ENCODE measurements at places on chromosomes 1 and 21. TPM values are rescaled to one million over a fixed set of nuclear protein-coding genes. Genes with fewer than 3 reads are reported as not detected.

DNA sequence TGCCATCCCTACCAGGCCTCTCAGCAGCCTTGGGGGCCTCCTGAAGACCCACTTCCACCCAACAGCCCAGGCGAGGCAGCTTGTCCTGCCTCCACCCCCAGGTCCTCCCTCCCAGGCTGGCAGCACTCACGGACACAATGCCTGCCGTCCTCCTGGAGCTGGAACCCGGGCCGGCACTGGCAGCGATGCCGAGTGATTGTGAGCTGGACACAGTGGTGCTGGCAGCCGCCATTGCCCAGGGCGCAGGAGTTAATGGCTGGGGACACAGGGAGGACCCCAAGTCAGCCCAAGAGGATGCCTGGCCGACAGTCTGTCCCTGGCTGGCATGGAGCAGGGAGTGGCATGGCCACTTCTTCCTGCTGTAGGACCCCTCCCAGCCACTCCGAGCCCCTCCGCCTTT lies 60.8 kb downstream of the ARHGEF16 start:
- H3K36me3 ChIP-seq = no peaks in the 10 kb centered on the region
- no peaks in the 10 kb centered on the region for H3K27me3 ChIP-seq
- no peak overlapping the region for H3K27ac ChIP-seq
- no peak overlapping the region for H3K4me3 ChIP-seq
- no peaks in the 10 kb centered on the region for H3K4me1 ChIP-seq

GRCh38 chr1:37177230-37177864 lies 143.0 kb upstream of the GRIK3 start:
- no peak for DNase-seq
- H3K36me3 ChIP-seq = no peaks in the 10 kb centered on the region
- H3K4me3 ChIP-seq = no peak overlapping the region
- no peaks in the 10 kb centered on the region for H3K27me3 ChIP-seq
- no peaks in the 10 kb centered on the region for H3K4me1 ChIP-seq

AXDND1 gene
- 0.17 TPM for total RNA-seq

GRCh38 chr1:54331091-54331772 lies 75.0 kb downstream of the SSBP3 start:
- H3K4me1 ChIP-seq = peaks cover 46% of the 10 kb centered on the region
- peak; percentile 44 for DNase-seq
- H3K4me3 ChIP-seq = no peak overlapping the region
- no peak overlapping the region for H3K27ac ChIP-seq
- no peaks in the 10 kb centered on the region for H3K27me3 ChIP-seq

GRCh38 chr1:29269382-29269781 lies 33.1 kb downstream of the PTPRU start:
- H3K36me3 ChIP-seq = no peaks in the 10 kb centered on the region
- H3K4me3 ChIP-seq = no peak overlapping the region
- H3K4me1 ChIP-seq = peaks cover 2% of the 10 kb centered on the region
- no peak for DNase-seq

CLCNKB gene
- total RNA-seq = under 0.01 TPM

DNA sequence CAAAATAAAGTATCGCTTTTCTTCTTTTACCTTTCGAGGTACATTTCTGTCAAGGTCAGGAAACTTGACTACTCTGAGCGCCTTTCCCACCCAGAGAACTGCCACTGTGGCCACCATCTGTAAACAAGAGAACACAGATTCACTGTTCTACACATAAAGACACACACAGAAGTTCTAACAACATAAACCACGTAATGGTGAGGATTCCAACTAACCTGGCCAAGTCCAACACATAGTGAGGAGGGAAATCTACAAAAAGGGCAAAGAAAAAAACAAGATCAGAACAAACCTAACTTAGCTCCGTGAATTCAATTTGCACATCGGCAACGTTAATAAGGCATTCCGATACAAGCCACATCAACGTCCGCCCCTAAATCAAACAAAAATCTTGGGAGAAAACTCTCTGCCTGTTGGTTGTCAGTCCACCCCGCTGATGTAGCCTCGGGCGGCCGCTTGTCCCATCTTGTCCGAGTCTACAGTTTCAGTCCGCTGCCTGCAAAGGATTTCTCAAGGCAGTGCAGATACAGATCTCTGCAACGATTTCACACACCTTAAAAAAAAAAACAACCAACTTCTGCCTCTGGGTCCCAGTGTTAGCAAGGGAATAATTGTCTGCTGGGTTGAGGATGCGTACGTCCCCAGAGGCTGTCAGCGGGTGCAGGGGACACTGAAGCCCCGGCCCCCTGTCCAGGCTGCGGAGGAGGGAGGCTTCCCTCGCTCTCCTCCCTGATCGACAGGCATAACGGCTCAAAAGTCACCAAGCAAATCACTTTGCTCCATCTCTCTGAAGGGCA lies 1.0 kb downstream of the SLC35D1 start:
- no peaks in the 10 kb centered on the region for H3K36me3 ChIP-seq
- DNase-seq = peak; percentile 54
- H3K4me3 ChIP-seq = peak overlapping the region; percentile 97
- no peaks in the 10 kb centered on the region for H3K4me1 ChIP-seq
- no peaks in the 10 kb centered on the region for H3K27me3 ChIP-seq

TFF1 gene
- not detected for total RNA-seq

- DNase-seq = no peak
- H3K27ac ChIP-seq = no peak overlapping the region
- no peaks in the 10 kb centered on the region for H3K36me3 ChIP-seq
- no peaks in the 10 kb centered on the region for H3K27me3 ChIP-seq
- H3K4me3 ChIP-seq = no peak overlapping the region
Observed at GRCh38 chr1:190119683-190120082, 358.0 kb downstream of the BRINP3 start.

C1QB gene
- total RNA-seq = not detected

GRCh38 chr1:245475961-245476516 lies 321.3 kb downstream of the KIF26B start:
- H3K4me3 ChIP-seq = no peak overlapping the region
- H3K27ac ChIP-seq = no peak overlapping the region
- no peaks in the 10 kb centered on the region for H3K27me3 ChIP-seq
- H3K36me3 ChIP-seq = no peaks in the 10 kb centered on the region
- DNase-seq = peak; percentile 51

SLFNL1 gene
- total RNA-seq = 0.66 TPM

GRCh38 chr1:23524716-23525401 lies 6.2 kb downstream of the E2F2 start:
- H3K27me3 ChIP-seq = no peaks in the 10 kb centered on the region
- DNase-seq = no peak
- H3K4me1 ChIP-seq = peaks cover 8% of the 10 kb centered on the region
- no peaks in the 10 kb centered on the region for H3K36me3 ChIP-seq

DNA sequence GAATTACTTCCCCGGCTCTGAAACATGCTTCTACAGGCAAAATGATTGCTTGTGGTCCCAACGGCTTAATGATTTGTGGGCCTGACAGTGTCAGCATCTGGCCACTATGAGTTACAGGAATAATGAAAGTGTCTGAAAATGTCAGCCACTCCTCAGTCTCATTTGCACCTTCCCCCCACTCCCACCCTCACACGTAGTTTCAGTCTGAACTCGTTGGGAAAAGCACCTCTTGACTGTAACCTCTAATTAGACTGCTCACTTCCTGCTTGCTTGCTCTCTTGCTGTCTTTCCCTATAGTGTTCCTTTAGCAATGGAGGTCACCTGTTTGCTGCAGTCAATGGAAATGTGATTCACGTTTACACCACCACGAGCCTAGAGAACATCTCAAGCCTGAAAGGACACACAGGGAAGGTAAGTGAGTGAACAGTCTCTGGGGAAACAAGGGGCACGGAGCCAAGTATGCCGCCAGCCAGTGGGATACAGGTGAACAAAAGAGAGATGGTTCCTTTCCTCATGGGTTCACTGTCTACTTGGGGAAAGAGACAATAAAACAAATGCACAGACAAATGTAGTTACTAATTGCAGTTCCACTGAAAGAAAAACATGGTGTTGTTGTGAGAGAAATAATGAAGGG lies 27.1 kb downstream of the CFAP57 start:
- DNase-seq = no peak
- no peak overlapping the region for H3K27ac ChIP-seq
- no peaks in the 10 kb centered on the region for H3K36me3 ChIP-seq
- no peak overlapping the region for H3K4me3 ChIP-seq
- H3K27me3 ChIP-seq = no peaks in the 10 kb centered on the region

DNA sequence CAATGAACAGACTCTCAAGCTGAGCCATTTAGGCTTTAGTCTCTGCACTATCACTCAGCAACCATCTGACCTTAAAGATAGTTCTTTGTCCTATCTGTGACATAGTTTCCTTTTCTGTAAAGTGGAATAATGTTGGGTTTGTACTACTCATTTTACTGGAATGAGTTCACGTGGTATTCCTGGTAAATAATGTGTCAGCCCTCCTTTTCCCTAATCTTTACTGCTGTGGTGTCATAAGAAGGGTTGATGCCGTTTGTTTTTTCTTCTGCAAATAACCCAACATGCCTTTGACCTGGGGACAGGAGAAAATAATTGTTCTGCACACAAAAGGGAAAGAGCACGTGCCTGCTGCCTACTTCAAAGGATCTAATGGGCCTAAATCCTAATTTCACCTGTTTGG lies 297.8 kb downstream of the BRINP3 start:
- no peaks in the 10 kb centered on the region for H3K27me3 ChIP-seq
- no peaks in the 10 kb centered on the region for H3K4me1 ChIP-seq
- no peaks in the 10 kb centered on the region for H3K36me3 ChIP-seq
- no peak overlapping the region for H3K4me3 ChIP-seq

DNA sequence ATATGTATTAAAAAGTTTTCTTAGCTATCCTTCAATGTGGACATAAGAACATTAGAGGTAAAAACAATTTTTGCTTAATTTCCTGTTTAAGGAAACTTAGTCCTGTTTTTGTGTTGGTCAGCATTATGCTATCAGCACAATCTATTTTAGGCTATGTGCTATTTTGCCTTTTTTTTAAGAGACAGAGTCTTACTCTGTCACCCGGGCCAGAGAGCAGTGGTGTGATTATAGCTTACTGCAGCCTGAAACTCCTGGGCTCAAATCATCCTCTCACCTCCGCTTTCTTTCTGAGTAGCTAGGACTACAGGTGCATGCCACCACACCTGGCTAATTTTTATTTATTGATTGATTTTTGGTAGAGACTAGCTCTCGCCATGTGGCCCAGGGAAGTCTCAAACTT lies 199.1 kb upstream of the TMPRSS15 start:
- H3K4me1 ChIP-seq = no peaks in the 10 kb centered on the region
- H3K4me3 ChIP-seq = no peak overlapping the region
- no peaks in the 10 kb centered on the region for H3K27me3 ChIP-seq
- no peak for DNase-seq
- H3K36me3 ChIP-seq = no peaks in the 10 kb centered on the region

KRTAP10-1 gene
- total RNA-seq = not detected

- no peaks in the 10 kb centered on the region for H3K36me3 ChIP-seq
- H3K27me3 ChIP-seq = no peaks in the 10 kb centered on the region
- H3K4me1 ChIP-seq = no peaks in the 10 kb centered on the region
- H3K4me3 ChIP-seq = no peak overlapping the region
- no peak for DNase-seq
- H3K27ac ChIP-seq = no peak overlapping the region
Observed at GRCh38 chr1:89576013-89576412, 51.4 kb downstream of the LRRC8B start.

DNA sequence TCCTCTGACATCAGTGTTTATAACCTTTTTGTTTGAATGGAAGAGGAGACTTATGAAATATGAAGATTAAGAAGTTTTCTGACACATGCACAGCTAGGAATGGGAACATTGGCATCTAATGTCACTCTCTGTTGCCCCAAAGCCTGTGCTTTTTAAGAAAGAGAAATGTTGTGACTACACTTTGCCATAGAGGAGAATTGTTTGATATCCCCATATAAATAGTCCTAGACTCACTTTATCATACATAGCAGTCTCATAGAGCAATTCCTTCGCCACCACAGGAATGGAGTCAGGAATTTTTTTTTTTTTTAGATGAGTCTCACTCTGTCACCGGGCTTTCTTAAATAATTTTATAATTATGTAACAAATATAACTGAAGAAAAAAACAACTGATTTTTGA lies 1.5 kb downstream of the KRTAP21-3 start:
- H3K27ac ChIP-seq = no peak overlapping the region
- no peak for DNase-seq
- no peaks in the 10 kb centered on the region for H3K36me3 ChIP-seq
- H3K4me1 ChIP-seq = no peaks in the 10 kb centered on the region

- peaks cover 21% of the 10 kb centered on the region for H3K4me1 ChIP-seq
- H3K27ac ChIP-seq = no peak overlapping the region
- no peaks in the 10 kb centered on the region for H3K36me3 ChIP-seq
- no peaks in the 10 kb centered on the region for H3K27me3 ChIP-seq
Observed at GRCh38 chr1:7303554-7304317, 467.4 kb upstream of the VAMP3 start.

DNA sequence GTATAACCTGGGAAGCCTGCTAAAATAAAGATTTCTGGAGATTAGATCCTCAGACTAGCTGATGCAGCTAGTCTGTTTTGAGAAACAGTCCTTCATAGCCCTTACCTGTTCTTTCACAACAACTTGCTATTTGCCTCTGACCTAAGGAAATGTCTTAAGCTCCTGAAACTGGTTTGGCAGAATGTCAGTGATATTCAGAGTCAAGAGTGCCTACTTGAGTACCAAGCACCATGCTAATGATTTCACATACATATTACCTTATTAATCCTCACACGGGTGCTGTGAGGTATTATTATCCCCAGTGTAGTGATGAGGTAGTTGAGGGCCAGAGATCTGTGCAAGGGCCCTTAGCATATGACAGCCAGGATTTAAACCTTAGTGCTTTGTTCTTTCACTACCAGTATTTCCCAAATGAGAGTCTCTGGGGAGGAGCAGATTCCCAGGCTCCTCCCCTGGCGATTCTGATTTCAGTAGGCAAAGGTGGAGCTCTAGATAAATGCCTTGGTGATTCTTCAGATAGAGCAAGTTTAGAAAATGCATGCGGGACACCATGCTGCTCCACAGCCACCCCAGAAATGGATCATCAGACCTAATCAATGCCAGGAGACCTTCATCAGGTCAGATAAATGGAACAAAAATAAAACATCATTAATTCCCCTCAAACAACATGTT lies 47.4 kb upstream of the WNT2B start:
- no peak for DNase-seq
- no peak overlapping the region for H3K4me3 ChIP-seq
- no peak overlapping the region for H3K27ac ChIP-seq
- peaks cover 6% of the 10 kb centered on the region for H3K36me3 ChIP-seq

AMPD1 gene
- total RNA-seq = not detected

DNA sequence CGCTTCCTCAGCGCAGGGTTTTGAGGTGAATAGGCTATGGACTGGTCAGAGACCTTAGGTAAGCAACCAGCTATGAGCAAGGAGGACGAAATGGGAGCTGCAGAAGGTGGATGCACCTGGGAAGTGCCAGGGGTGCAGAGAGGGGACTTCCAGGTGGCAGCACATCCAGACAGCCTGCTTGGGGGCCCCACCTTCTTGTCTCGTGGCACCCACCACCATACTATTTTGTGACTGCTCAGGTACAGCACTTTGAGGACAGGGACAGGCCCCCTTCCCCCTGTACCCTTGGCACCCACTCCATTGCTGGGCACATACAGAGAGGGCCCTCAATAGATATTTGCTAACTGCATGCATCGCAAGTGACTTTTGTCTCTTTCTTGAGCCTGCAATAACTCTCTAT lies 777 bp upstream of the KISS1 start:
- H3K27me3 ChIP-seq = peaks cover 6% of the 10 kb centered on the region
- no peak overlapping the region for H3K27ac ChIP-seq
- H3K4me1 ChIP-seq = peaks cover 3% of the 10 kb centered on the region
- no peak for DNase-seq

SGIP1 gene
- total RNA-seq = 11.0 TPM

GRCh38 chr1:173210716-173211231 lies 3.6 kb upstream of the TNFSF4 start:
- H3K27me3 ChIP-seq = no peaks in the 10 kb centered on the region
- H3K4me3 ChIP-seq = no peak overlapping the region

Measured in fibroblast of lung (primary cell).